ENCODE measurements at places on chromosomes 1 and 21.

DNA sequence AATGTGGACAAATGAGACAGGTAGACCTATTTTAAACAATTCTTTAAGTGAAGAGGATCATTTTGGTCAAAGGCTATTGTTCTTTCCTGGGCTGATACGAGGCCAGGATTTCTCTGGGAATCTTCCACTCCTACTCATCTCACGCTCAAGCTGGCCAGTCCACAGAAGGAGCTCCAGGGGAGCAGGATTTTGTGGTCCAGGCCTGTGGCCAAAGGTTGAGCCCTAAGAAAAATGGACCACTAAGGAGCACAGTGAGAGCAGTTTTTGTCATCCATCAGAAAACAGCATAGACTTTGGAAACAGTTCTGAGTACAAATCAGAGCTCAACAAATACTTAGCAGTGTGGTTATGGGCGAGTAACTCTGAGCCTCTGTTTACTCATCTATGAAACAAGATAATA lies 260.2 kb upstream of the RUNX1 start:
- DNase-seq: no peak

- DNase-seq: no peak
These were observed 503 bp upstream of the SRSF11 start for GRCh38 chr1:70220517-70221237.

GRCh38 chr21:37210130-37210529 lies 57.0 kb downstream of the VPS26C start:
- DNase-seq: no peak

DNA sequence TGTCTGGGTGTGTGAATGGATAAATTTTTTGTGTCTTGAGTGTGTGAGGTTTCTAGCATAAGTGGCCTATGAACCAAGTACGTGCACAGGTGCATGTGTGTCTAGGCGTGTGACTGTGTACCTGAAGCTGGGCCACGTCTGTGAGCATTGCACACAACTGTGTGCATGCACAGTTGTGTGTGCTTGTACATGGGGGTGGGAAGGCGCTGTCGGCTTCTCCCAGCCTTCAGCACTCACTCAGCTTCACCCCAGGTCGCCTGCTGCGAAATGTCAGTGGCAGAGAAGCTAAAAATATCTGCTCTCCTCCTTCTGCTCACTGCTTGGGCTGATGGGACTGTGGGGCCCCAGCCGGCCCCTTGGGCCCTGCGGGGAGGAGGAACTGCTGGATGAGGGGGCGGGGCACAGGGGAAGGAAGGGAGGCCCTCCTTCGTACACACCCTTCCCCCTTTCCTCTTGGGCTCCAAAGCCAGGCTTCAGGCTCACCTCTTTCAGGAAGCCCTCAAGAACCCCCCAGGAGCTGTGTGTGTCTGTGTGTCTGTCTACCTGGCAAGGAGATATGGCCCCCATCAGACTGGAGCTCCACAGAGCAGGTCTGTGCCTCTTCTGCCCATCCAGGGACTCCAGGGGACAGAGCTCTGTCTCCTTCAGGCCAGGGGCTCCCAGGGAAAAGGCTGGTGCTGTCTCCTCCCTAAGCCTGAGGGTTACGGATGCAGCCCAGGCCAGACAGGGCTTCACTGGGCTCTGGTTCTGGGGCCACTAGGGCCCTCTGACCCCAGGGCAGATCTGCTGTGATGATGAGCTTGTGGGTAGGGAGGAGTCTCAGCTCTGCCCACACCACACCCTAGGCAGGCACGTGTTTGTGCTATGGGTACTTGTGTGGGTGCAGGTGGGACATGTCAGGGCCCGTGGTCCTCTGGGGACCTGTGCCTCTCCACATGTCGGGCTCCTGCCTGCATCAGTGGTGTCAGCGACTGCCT lies 35.6 kb upstream of the WASF2 start:
- peak; percentile 40 for DNase-seq

- no peak for DNase-seq
These were observed 17.4 kb downstream of the OBSCN start for GRCh38 chr1:228225165-228225710.

GRCh38 chr1:93963585-93963984 lies 54.4 kb upstream of the GCLM start:
- DNase-seq: no peak

- DNase-seq: no peak
These were observed 1.6 kb downstream of the MARK1 start for GRCh38 chr1:220529521-220530020.

- DNase-seq: no peak
These were observed 60.4 kb downstream of the NME7 start for GRCh38 chr1:169307176-169307575.

Data from stimulated activated CD4-positive, alpha-beta T cell treated with anti-CD3 and anti-CD28 coated beads, Interleukin-12 subunit alpha, Interleukin-12 subunit beta, amount 100 ng/mL, for 24 hours (primary cell).